ENCODE measurements at places on chromosomes 11 and 22.

- no peak for DNase-seq
These were observed 9.2 kb downstream of the RHOG start for GRCh38 chr11:3831378-3832239.

DNA sequence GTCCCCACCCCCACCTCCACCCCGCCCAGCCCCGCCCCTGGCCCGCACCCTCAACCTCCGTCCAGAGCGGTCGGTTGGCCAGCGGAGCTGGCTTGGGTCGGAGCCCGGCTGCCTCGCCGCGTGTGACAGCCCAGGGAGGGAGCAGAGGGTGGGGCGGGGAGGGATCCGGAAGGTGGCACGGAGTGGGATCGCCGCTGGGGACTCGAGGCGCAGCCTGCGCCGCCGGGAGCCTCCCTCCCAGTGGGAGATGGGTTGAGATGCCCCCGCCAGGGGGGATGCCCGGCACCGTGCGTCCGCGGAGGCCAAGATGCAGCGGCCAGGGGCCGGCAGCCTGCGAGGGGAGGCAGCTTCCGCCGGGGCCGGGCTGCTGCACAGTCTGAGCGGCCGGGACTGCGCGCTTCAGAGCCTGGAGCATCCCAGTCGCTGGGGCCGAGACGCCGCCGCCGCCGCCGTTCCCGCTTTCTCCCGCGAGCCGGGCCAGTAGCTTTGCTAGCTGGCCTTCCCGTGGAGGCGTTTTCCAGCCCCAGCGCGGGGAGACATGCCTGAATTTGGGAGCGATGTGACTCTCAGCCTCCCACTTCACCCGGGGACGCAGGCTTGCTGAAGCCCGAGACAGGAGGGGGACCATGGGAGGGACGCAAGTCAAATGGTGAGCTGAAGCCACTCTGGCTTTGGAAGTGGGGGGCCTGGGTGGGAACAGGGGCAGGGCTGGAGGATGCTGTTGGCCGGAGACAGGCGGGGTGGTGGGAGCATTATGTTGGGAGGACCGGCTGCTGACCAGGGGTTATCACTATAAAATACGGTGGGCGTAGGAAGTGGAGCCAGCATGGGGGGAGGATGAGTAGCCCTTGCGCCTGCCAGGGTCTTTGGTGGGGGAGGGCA lies 40.2 kb downstream of the DIXDC1 start:
- DNase-seq: no peak

GRCh38 chr22:22531770-22532546 lies 11.9 kb upstream of the ZNF280A start:
- DNase-seq: no peak

- DNase-seq: no peak
These were observed 6.5 kb downstream of the TPCN2 start for GRCh38 chr11:69055212-69055586.
